ENCODE measurements at places on chromosomes 2 and 18.

GRCh38 chr2:21371499-21372003 lies 247.8 kb downstream of the TDRD15 start:
- no peak for DNase-seq

- DNase-seq = no peak
Observed at GRCh38 chr2:239693330-239693729, 292.5 kb upstream of the HDAC4 start.

- DNase-seq = no peak
Observed at GRCh38 chr2:72983500-72984161, 66.3 kb downstream of the EMX1 start.

DNA sequence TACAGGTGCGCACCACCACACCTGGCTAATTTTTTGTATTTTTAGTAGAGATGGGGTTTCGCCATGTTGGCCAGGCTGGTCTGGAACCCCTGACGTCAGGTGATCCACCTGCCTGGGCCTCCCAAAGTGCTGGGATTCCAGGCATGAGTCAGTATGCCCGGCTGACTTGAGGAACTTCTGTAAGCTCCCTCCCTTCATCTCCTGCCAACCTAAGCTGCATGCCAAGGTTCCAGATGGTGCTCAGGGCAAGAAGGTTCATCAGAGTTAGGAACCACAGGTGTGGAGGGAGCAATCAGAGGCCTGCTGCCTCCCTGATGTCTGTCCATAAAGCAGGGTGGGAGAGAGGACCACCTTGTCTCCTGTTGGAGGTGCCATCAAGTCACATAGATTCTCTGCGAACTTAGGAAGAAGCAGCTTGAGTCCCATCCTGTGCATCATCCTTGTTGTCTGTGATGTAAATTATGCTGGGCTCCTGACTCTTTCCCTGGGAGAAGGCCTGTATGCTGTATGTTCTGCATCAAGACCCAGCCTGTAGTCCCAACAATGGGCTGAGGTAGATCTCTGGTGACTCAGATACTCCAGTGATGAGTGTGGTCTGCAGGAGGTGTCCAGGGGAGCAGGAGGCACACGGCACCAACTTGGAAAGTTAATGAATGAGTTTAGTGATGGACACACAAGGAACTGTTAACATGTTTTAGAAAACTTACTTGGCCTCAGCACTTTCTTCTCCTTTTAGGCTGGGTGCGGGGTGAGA lies 53.1 kb downstream of the TMEM17 start:
- DNase-seq = no peak

DNA sequence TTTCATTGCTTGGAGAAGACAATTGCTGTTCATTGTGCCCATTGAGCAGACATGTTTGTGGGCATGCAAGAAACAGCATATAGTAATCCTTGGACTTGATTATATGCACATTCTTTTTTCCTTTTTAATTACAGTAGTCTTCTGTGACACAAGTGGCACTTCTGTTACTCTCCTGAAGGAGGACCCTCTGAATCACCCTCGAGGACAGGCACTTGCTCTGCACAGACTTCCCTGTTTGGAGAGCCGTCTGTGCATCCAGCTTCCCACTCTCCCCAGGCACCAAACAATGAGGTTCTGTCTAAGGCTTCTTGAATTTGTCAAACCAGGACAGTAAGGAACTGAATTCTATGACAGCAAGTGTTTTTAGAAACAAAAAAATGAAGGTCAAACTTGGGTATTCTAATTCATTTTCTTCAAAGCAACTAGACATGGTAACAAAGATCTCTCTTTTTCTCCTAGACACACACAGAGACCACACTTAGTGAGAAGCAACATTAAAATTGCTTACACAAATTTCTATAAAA lies 844.6 kb upstream of the ID2 start:
- no peak for DNase-seq

GRCh38 chr2:177582000-177582399 lies 189.4 kb downstream of the AGPS start:
- no peak for DNase-seq

GRCh38 chr2:54545702-54546450 lies 89.7 kb downstream of the SPTBN1 start:
- DNase-seq = no peak
